D721Med (cell line): ENCODE measurements at places on chromosomes 1 and 21.

GRCh38 chr1:29783508-29784275 is 547.4 kb downstream of the PTPRU start:
- no peak for DNase-seq

GRCh38 chr1:226749467-226749866 is 10.4 kb upstream of the ITPKB start:
- no peak for DNase-seq

GRCh38 chr1:42037586-42037985 is 115.6 kb upstream of the GUCA2B start:
- no peak for DNase-seq

DNA sequence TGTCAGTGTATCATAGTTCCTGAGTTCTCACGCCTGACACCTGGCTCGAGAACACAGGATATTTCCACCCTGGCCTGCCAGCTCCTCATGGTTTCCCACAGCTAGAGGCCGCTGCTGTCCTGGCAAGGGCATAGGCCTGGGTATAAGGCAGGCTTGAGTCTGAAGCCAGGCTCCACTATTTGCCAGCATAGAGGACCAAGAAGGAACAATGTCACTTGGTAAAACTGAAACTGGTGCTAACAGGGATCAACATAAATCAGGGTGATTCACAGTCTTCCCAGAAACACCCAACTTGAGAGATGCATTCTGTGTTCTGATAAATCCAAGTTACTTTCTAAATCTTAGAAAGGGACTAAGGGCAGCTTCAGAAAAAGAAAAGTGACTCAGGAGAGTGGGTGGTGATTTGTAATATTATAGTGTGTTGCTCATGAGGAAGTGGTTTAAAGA is 6.9 kb upstream of the S100A2 start:
- no peak for DNase-seq

- no peak for DNase-seq
These were observed 39.8 kb upstream of the PRRX1 start for GRCh38 chr1:170624146-170624545.

- no peak for DNase-seq
These were observed 23.1 kb upstream of the MYSM1 start for GRCh38 chr1:58722967-58723366.

DNA sequence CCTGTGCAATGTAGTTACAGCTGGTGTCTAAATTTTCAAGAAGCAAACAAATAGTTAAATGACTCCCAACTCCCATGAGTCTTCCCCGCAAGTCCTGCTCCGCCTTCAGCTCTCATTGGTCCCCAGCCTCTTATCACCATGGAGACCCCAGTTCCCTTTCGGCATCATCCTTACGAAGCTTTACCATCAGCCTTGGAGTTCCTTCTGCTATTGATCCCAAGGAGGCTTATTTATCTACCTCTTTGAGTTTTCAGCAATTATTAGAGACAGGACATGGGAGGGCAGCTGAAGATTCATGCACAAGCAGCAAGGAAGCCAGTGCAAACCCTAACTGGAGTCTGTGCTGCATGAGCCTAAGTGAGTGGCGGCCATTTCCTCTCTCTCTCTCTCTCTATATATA is 12.3 kb downstream of the KCNA2 start:
- DNase-seq = no peak

GRCh38 chr1:25744636-25745425 is 55.2 kb upstream of the SELENON start:
- DNase-seq = no peak

DNA sequence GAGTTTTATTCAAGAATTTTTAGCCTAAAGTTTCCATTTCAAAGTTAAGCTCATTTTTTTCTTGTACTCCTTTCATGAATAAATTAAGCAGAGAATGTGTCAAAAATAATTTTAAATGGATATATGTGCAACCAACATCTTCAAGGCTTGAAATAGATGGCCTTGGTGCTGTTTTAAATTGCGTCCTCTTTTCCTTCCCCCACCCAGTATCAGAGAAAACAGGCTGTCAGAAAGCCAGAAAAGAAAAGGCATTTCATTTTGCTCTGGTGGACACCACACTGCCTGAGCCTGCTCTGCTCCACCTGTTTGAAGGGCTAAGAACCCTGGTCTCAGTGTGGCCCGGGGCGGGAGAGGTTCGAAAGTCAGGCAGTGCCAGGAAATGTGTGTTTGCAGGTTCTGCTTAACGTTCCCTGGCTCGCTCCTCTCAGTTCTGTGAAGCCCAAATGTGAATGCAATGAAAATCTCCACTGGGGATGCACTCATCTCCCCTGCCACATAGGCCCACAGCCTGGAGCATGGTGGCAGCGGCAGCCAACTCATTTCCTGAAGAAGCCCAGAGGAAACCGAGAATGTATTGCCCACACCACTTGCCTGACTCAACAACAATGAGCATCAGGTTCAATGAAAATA is 134.4 kb downstream of the SDCCAG8 start:
- DNase-seq = no peak

GRCh38 chr1:226639631-226640061 is 91.1 kb downstream of the STUM start:
- DNase-seq = no peak

DNA sequence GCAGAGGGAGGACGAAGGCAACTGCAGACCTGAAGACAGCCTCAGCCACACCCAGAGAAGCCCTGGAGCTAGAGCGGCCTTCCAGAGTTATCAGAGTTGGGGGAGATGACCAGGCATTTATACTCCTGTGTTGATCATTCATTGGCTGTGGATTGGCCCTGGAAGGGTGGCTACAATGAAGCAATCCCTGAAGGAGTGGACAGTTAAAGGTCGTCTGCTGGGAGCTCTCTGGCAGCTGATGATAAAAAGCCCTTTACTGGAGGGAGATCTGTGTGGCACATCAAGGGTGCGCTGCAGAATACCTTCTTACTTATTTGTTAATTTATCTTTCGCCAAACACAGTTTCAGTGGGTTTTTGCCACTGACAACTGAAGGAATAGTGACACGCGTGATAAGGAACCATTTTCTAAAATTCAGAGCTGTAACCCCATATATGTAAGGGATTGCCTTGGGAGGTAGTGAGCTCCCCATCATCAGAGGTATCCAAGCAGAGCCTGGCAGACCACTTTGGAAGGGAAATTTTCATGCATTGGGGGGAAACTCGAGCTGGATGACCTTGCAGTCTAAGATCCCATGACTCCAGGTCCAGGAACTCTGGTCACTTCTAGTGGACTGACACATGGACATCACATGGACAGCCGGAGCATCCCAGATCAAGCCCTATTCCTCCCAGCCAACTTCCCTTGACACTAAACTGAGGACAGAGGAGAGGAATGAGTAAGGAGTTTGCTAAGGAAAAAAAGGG is 126.4 kb upstream of the GADD45A start:
- DNase-seq = no peak

GRCh38 chr1:212228591-212229119 is 56.6 kb upstream of the PPP2R5A start:
- no peak for DNase-seq
